Gastrocnemius medialis (tissue), 4 donors: ENCODE measurements at places on chromosomes 12 and 14. TPM values are rescaled to one million over a fixed set of nuclear protein-coding genes. Genes with fewer than 3 reads are reported as not detected.

DNA sequence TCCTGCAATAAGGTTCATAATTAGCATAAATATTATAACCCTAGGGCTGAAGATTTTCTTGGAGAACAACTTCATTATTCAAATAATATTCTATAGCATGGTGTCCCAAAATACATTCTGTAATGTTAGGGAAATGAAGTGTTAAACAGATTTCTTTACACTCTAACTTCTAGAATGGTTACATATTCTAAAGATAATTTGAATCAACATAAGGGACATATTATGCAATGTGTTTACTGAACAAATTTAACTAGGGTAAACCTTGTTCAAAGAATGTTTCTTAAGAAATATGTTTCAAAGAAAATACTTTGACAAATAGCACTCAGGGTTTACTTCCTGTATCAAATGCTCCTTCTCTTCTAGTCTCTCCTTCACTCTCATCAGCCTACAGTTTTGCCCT lies 281.6 kb downstream of the SLC6A15 start:
- no peak overlapping the region for H3K27ac ChIP-seq
- H3K36me3 ChIP-seq = no peaks in the 10 kb centered on the region
- no peak for DNase-seq
- no peaks in the 10 kb centered on the region for H3K4me1 ChIP-seq
- no peaks in the 10 kb centered on the region for H3K27me3 ChIP-seq

DNA sequence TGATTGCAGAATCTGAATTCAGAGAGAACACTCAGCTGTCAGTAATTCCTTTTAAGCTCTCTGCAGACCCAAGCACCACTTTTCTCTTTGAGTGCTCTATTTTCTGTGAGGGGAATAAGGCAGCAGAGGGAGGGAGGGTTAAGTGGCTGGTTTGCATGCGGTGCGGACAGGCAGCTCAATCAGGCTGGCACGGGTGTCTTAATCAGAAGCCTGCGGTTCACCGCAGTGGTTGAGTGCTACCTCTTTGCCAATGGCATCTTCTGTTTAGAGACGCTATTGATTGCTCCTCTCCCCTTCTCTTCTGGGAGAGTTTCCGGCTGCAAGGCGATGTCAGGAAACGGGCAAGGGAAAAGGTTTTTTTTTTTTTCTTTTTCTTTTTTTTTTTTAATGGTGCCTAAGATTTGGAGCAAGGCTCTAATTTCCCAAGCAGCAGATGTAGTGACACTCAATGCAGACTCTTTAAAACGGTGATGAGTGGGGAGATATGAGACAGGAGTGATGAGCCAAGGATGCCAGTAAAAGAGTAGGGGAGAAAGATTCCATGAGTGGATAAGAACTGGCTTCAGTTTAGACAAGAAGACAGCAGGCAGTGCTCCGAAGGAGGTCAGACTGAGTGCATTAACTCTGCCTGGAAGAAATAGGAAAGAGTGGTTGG lies 533.7 kb upstream of the SEL1L start:
- H3K4me1 ChIP-seq = no peaks in the 10 kb centered on the region
- H3K4me3 ChIP-seq = no peak overlapping the region
- no peaks in the 10 kb centered on the region for H3K27me3 ChIP-seq
- DNase-seq = no peak
- no peak overlapping the region for H3K27ac ChIP-seq
- H3K36me3 ChIP-seq = no peaks in the 10 kb centered on the region

- H3K36me3 ChIP-seq = no peaks in the 10 kb centered on the region
- DNase-seq = no peak
- no peaks in the 10 kb centered on the region for H3K27me3 ChIP-seq
- H3K27ac ChIP-seq = no peak overlapping the region
- H3K4me3 ChIP-seq = no peak overlapping the region
Observed at GRCh38 chr14:30251017-30251416, 307.9 kb upstream of the G2E3 start.

- peaks cover 6% of the 10 kb centered on the region for H3K4me1 ChIP-seq
- no peak overlapping the region for H3K27ac ChIP-seq
- H3K4me3 ChIP-seq = no peak overlapping the region
- no peaks in the 10 kb centered on the region for H3K27me3 ChIP-seq
Observed at GRCh38 chr14:104390941-104391901, 188.3 kb upstream of the C14orf180 start.

Gene ADCY6
- total RNA-seq = 13.4 TPM

DNA sequence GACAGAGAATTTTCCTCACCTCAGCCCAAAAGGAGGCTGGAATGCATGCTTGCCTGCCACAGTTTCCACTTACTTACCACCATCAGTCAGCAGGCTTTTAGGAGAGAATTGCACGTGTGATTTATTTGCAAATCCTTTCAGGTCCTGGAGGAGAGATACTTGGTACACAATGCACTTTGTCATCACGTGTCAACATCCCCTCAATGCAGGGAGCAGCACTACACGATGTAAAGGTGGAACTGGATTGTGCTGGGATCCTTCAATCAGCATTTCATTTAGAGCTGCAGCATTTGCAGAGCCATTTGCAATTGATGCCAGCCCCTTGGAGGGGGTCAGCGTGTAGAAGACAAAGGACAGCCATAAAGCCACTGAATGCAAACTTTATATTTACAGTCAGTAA lies 218.1 kb downstream of the GLT1D1 start:
- DNase-seq = no peak
- H3K36me3 ChIP-seq = no peaks in the 10 kb centered on the region
- no peak overlapping the region for H3K27ac ChIP-seq
- H3K4me3 ChIP-seq = no peak overlapping the region
- H3K4me1 ChIP-seq = peaks cover 6% of the 10 kb centered on the region
- H3K27me3 ChIP-seq = no peaks in the 10 kb centered on the region

DNA sequence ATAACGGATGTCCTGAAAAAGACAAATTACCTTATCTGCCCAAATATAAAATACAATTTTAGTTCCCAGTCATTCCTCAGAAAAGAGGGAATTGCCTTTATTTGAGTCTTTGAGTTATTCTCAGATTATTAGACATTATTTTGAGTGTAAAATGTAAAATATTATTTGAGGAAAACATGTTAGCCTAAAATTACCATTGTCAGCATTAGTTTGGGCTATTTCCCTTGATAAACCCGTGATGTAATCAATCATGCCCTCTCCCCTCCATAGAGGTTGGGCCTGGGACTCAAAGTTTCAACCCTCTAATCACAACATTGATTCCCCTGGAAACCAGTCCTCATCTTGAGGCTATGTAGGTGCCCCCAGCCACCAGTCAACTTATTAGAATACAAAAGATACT lies 213.4 kb downstream of the NUBPL start:
- H3K27me3 ChIP-seq = no peaks in the 10 kb centered on the region
- H3K36me3 ChIP-seq = no peaks in the 10 kb centered on the region
- DNase-seq = no peak

DNA sequence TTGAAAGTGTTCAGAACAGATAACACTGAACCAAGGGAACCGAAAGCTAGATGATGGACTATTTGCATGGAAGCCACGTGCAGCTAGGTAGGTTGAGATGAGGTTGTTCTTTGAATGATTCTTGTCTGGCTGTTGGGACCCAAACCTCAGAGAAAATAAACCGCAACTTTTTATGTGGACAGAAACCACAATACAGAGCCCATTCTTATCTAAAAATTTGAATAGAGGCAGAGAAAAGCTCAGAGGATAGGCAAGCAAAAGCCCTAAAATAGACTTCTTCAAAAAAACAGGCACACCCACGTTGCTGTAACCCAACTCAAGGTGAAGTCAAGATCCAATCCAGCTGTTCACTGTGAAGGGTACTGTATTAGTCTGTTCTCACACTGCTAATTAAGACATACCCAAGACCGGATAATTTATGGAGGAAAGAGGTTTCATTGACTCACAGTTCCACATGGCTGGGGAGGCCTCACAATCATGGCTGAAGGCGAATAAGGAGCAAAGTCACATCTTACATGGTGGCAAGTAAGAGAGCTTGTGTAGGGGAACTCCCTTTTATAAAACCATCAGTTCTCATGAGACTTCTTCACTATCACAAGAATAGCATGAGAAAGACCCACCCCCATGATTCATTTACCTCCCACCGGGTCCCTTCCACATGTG lies 353.8 kb downstream of the AACS start:
- H3K27ac ChIP-seq = no peak overlapping the region
- H3K4me3 ChIP-seq = no peak overlapping the region
- no peaks in the 10 kb centered on the region for H3K4me1 ChIP-seq
- H3K36me3 ChIP-seq = no peaks in the 10 kb centered on the region

DNA sequence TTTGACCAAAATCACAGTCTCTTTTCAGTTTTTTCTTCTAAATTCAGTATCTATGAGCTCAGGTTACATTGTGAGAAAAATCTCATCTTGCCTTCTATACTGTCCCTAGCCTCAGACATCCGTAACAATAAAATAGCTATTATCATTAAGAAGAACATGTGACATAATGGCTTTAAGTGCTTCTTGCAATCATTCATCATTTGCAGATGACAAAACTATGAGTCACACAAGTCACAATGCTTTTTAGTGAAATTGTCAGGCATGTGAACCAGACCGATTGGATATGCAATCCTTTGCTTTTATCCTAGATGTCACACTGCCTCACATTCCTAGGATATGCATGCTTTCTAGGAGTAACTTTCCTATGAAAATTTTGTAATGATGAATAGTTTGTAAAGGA lies 313.1 kb downstream of the SLC6A15 start:
- no peak overlapping the region for H3K4me3 ChIP-seq
- no peaks in the 10 kb centered on the region for H3K4me1 ChIP-seq
- H3K27ac ChIP-seq = no peak overlapping the region
- H3K27me3 ChIP-seq = no peaks in the 10 kb centered on the region
- DNase-seq = no peak
- no peaks in the 10 kb centered on the region for H3K36me3 ChIP-seq

GRCh38 chr12:13008741-13009380 lies 8.8 kb upstream of the HEBP1 start:
- H3K27ac ChIP-seq = no peak overlapping the region
- no peak overlapping the region for H3K4me3 ChIP-seq
- H3K36me3 ChIP-seq = no peaks in the 10 kb centered on the region
- H3K27me3 ChIP-seq = no peaks in the 10 kb centered on the region

Gene RNASE3
- not detected for total RNA-seq

- H3K4me3 ChIP-seq = no peak overlapping the region
- no peak for DNase-seq
- H3K4me1 ChIP-seq = no peaks in the 10 kb centered on the region
- no peak overlapping the region for H3K27ac ChIP-seq
- peaks cover 13% of the 10 kb centered on the region for H3K27me3 ChIP-seq
Observed at GRCh38 chr14:104659764-104660523, 29.5 kb upstream of the INF2 start.

Gene KLHL33
- total RNA-seq = 1.9 TPM

GRCh38 chr12:7937833-7938506 lies 2.0 kb upstream of the SLC2A3 start:
- H3K36me3 ChIP-seq = no peaks in the 10 kb centered on the region
- no peak for DNase-seq
- no peaks in the 10 kb centered on the region for H3K27me3 ChIP-seq
- peak overlapping the region; percentile 28 for H3K27ac ChIP-seq

DNA sequence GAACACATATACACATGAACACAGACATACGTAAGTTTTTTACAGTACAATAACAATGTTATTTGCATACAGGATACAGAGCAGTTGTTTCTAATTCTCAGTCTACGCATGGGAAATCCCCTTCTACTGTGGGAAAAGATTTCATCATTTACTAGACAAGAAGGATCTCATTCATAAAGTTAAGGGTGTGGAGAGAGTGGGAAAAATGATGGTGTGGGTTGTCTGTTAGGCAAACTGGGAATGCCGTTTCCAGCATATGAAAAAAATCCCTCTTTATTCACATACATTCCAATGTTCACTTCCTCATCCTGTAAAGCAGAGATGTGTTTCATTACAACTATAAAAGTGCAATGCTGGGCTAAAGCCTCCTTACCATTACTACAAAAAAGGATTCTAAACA lies 120.9 kb downstream of the SINHCAF start:
- DNase-seq = no peak
- H3K27ac ChIP-seq = no peak overlapping the region
- H3K36me3 ChIP-seq = no peaks in the 10 kb centered on the region
- H3K4me3 ChIP-seq = no peak overlapping the region
- H3K27me3 ChIP-seq = no peaks in the 10 kb centered on the region

Gene SLC17A8
- 0.31 TPM for total RNA-seq

Gene NR1H4
- not detected for total RNA-seq

DNA sequence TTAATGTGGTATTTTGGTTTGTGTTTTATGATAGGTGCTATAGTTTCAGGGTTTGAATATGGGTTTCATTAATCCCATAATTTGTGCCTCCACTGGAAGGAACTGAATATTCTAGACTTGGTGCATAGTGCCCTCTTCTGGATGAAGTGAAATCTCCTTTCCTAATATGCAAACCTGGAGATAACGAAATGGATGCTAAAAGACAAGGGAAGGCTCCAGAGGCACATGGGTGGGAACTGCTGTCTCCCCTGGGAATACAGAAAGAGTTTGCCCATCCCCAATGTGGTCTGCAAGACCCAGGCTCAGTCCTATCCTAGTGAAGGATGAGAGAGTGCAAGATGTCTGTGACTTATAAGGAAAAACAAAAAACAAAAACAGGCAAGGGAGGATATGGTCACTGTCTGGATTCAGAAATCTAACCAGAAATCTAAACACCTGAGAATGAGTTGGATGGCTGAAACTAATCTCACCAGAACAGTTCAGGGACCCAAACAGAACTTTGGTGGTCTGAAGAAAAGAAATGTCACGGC lies 142.3 kb upstream of the TMPO start:
- H3K4me1 ChIP-seq = no peaks in the 10 kb centered on the region
- no peak overlapping the region for H3K4me3 ChIP-seq
- no peak overlapping the region for H3K27ac ChIP-seq
- no peak for DNase-seq
- H3K36me3 ChIP-seq = no peaks in the 10 kb centered on the region
- H3K27me3 ChIP-seq = no peaks in the 10 kb centered on the region

DNA sequence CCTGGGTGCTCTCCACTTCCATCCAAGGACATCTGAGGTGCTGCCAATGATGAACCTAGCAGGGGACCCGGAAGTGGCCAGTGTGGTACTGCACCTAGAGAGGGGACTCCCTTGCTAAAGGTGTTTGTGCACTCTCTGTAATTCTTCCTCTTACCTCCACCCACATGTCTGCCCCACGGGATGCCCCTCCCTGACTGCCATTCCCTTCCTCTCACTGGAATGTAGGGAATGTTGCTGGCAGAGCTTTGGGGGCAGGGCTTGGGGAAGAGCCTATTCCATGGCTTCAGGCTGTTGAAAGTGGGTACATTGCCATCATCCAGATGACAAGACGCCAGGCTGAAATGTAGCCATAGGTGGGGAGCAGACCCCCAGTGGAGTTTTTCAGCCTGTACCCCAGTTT lies 153.2 kb downstream of the SMOC1 start:
- no peak overlapping the region for H3K27ac ChIP-seq
- no peaks in the 10 kb centered on the region for H3K36me3 ChIP-seq
- DNase-seq = no peak
- H3K4me3 ChIP-seq = no peak overlapping the region
- no peaks in the 10 kb centered on the region for H3K27me3 ChIP-seq
- no peaks in the 10 kb centered on the region for H3K4me1 ChIP-seq
